Non-pigmented ciliary epithelial cell (primary cell): ENCODE measurements at places on chromosomes 1 and 21.
A peak's percentile ranks its signal among the peaks of the same experiment; 100 is the strongest.

GRCh38 chr21:42209801-42210479, 9.0 kb upstream of the ABCG1 start:
- no peak for DNase-seq

DNA sequence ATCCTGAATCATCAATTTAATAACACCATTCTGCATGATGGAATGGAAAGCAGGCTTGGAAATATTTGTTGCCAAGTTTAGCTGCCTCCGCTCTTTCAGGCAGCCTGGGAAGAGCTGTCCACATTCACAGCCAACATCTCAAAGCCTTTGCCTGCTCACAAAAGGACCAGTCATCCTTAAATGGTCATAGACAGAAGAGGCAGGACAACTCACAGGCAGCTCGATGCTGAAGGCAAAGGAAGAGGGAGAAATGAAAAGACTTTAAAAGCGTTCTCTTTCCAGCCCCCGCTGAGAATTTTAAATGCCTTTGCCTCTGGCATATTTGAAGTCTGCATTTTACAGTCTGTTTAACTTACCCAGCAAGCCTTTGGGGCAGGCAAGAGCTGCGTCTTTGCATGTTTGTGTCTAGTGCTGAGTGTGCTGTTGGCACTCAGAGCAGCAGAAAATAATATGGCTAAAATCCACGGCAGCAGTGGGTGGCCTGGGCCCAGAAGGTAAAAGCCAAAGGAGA, 68.9 kb downstream of the NMNAT2 start:
- DNase-seq = no peak

DNA sequence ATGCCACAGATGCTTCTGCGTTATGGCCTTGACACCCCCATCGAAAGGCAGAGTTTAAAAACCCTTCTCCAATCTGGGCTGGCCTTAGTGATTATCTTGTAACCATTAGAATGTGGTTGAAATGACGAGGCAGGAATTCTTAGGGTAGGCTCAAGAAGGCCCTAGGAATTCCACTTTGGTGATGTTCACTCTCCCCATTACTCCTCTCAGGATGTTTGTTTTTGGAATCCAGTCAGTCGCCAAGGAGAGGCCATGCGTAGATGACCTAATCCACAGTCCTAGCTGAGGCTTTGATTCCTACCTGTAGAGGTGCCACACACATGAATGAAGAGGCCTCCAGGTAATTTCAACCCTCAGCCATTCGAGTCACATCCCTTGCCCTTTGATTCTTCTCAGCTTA, 318.2 kb downstream of the NEGR1 start:
- no peak for DNase-seq

DNA sequence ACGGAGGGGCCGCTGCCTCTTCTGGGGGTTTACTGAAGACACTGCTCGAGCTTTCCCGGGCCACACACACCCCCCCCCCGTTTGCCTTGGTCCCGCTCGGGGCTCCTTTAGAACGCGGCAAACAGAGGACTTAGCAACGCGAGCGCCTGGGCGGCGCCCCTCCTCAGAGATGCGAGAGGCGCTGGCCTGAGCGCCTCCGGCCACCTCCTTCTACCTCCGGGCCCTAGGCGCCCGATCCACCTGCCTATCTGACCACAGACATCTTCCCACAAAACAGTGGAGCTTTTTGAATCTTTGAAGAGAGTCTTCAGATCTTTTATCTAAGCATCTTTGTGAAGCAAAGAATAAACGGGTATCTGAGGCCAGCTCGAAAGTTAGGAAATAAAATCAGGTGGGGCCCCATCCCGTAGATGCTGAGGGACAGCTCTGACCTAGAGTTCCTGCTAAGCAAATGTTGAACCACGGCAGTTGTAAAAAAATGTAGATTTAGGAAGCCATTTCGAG, 436 bp upstream of the TTLL7 start:
- DNase-seq = peak; percentile 38

- peak; percentile 24 for DNase-seq
Measured at GRCh38 chr1:96521994-96522760, 199.4 kb upstream of the PTBP2 start.

- DNase-seq = no peak
Measured at GRCh38 chr1:244150665-244151064, 99.6 kb downstream of the ZBTB18 start.

- no peak for DNase-seq
Measured at GRCh38 chr1:65590279-65590678, 169.8 kb downstream of the LEPR start.

GRCh38 chr1:112358798-112359408, 37.1 kb upstream of the CTTNBP2NL start:
- no peak for DNase-seq

DNA sequence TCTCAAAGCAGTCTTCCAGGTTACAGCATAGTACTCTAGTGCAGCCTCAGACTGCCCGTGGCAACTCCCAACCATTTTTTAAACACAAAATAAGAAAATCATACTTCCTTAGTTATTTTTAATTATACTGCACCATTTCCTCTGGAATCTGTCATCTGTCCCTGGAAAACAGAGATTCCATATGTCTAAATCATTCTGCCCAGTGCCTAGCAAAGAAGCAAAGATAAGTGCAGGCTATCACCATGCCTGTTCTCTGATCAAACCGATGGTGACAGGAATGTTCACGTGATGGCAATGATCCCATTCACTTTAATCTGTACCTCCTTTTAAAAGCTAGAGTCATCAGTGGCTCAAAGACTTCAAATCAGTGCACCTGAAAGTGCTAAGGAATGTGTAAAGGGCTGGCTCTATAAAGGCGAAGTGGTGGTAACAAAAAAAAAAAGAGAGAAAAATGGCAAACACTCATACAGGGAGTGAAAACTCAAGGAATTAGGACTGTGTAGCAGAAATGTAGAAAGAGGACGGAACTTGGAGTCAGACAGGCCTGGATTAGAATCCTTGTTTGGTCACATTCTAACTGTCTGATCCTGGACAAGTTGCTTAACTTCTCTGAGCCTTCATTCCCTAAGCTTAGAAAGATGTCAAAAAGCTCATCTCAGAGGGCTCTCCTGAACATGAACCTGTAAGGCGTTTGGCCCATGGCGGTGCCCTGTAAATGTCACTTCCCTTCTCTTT, 9.9 kb upstream of the CCN1 start:
- DNase-seq = no peak

DNA sequence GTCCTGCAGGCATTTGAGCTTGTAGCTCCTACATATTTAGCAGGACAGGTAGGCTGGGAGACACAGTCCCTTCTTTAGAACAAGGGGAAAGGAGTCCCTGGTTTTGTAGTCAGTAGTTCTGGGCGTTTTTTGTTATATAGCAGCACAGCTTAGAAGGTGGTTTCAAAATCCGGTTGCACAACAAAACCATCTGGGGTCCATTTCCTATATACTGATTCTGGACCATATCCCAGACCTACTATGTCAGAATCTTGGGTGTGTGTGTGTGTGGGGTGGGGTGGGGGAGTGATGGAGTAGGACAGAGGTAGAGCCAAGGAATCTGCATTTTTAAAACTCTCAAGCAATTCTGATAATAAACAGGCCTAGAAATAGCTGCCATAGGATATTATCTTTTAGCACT, 21.6 kb downstream of the METTL13 start:
- DNase-seq = no peak

GRCh38 chr1:9835758-9836631, 12.2 kb upstream of the CLSTN1 start:
- DNase-seq = no peak

DNA sequence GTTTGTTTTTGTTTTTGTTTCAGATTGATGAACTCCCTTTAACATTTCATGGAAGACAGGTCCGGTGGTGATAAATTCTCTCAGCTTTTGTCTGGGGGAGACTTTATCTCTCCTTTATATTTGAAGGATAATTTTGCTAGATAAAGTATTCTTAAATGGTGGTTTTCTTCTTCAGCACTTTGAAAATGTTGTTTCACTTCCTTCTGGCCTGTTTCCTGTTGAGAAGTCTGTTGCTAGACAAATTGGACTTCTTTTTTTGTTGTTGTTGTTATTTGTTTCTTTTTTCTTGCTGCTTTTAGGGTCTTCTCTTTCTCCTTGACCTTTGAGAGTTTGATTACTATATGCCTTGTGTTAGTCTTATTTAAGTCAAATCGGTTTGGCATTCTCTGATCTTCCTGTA, 50.8 kb downstream of the CRP start:
- no peak for DNase-seq

DNA sequence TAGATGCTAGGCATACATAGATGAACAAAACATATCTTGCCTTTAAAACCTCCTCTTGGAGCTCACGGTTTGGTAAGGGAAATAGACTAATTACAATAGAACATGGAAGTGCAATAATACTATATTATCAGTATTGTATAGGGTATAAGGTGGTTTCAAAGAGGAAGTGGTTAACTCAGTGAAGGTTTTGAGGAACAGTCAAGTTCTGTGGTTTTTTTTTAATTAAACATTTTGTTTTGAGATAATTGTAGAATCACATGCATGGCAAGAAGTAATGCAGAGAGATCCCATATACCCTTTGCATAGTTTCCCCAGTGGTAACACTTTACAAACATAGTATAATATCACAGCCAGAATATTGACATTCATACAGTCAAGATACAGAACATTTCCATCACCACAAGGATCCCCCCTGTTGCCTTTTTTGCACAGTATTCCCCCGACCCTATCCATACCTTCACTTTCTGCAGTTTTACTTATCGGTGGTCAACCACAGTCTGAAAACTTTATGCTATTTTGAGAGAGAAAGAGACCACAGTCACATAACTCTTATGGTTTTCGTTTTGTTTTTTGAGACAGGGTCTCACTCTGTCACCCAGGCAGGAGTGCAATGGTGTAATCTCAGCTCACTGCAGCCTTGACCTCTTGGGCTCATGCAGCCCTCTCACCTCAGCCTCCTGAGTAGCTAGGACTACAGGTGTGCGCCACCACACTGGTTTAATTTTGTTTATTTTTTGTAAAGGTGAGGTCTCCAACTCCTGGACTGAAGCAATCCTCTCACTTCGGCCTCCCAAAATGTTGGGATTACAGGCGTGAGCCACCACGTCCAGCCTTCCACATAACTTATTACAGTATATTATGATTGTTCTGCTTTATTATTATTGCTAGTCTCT, 60.5 kb upstream of the KIAA1614 start:
- no peak for DNase-seq

- no peak for DNase-seq
Measured at GRCh38 chr1:207388721-207389120, 65.4 kb upstream of the CR2 start.

GRCh38 chr1:30189818-30190500, 533.4 kb downstream of the MATN1 start:
- DNase-seq = no peak

DNA sequence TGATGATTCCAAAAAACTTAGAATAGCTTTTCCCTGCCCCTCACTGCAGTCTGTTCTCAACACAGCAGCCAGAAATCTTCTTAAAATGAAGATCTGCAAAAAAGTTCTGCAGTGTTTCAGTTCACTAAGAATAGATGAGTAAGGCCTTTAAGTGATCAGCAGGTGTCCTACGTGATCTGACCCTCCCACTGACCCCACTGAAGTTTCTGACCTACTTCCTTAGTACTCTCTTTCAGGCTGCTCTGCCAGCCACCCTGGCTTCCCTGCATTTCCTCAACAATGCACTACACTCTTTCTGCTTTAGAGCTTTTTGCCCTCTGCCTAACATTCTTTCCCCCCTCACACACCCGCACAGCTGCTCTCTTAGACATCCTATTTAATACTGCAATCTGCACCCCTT, 182.5 kb downstream of the AKT3 start:
- no peak for DNase-seq

- no peak for DNase-seq
Measured at GRCh38 chr1:47776667-47777131, 220.5 kb downstream of the TRABD2B start.

DNA sequence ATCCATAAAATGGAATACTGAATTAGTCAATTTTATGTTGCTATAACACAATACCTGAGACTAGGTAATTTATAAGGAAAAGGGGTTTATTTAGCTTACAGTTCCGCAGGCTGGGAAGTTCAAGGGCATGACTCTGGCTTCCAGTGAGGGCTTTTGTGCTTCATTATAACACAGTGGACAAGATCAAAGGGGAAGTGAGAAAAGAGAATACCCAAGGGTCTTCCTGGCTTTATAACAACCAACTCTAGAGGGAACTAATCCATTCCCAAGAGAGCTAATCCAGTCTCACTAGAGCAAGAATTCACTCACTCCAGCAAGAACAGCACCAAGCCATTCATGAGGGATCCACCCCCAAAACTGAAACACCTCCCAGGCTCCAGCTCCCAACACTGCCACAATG, 3.1 kb downstream of the KIFAP3 start:
- no peak for DNase-seq

DNA sequence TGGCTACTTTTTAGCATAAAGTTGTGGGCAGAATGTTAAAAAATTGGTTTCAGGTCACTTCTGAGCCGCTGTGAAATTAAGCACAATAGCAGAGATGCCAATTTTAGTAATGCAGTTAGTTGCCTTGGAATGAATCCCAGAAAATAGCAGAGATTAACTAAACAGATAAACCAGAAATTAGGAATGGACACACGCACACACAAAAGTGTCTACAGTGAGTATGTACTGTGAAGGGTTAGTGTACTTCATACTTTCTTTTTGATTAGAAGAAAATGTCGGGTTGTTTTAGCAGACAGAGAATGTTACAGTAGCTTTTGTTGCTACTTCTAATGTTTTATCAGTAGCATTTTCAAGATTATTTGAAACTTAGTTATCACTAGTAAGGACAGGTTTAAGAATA, 106.7 kb downstream of the LEPR start:
- DNase-seq = no peak

- DNase-seq = no peak
Measured at GRCh38 chr1:154608397-154609270, 648 bp upstream of the ADAR start.

- no peak for DNase-seq
Measured at GRCh38 chr1:52403566-52404115, 582 bp downstream of the ORC1 start.

- no peak for DNase-seq
Measured at GRCh38 chr1:227734546-227734855, 601 bp downstream of the JMJD4 start.

GRCh38 chr1:50846224-50846839, 113.7 kb downstream of the FAF1 start:
- DNase-seq = no peak

- DNase-seq = no peak
Measured at GRCh38 chr21:16834791-16835190, 678.1 kb upstream of the CXADR start.

DNA sequence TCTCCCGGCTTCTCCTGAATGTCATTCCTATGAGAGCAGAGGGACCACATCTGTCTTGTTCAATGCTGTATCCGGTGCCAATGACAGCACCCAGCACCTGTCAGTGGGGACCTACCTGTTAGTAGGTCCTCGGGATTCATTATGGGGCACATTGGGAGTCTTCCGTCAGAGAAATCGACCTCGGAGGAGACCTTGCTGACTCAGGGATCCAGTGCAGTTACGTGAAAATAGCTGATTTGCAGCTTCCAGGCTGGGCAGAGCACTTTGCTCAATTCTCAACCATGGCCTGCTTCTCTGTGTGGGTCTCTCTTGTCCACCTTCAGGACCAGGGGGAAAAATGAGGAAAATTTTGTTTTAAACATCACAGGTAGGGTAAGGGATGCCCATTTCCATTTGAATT, 130.2 kb downstream of the PRDM2 start:
- DNase-seq = no peak

DNA sequence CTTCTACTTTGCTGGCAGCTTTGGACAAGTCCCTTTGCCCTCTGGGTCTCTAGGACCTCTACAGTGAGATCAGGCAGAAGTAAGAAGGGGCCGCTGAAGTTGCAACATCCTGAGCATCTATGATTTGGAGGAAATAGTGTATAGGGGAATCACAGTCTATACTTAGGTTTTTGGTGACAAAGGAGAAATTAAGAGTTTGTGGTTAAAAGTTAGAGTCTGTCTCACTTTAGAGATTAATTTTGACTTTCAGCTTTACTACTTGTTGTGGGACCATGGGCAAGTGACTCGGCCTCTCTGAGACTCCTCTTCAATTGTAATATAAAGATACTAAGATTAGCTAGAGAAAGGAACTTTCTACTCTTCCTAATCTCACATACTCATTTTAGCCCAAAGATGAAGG, 33.1 kb upstream of the LMX1A start:
- DNase-seq = no peak
